ENCODE measurements at places on chromosomes 13 and 19.
A peak's percentile ranks its signal among the peaks of the same experiment; 100 is the strongest.

GRCh38 chr19:41897820-41898219 is 14.8 kb downstream of the ARHGEF1 start:
- no peak for DNase-seq

DNA sequence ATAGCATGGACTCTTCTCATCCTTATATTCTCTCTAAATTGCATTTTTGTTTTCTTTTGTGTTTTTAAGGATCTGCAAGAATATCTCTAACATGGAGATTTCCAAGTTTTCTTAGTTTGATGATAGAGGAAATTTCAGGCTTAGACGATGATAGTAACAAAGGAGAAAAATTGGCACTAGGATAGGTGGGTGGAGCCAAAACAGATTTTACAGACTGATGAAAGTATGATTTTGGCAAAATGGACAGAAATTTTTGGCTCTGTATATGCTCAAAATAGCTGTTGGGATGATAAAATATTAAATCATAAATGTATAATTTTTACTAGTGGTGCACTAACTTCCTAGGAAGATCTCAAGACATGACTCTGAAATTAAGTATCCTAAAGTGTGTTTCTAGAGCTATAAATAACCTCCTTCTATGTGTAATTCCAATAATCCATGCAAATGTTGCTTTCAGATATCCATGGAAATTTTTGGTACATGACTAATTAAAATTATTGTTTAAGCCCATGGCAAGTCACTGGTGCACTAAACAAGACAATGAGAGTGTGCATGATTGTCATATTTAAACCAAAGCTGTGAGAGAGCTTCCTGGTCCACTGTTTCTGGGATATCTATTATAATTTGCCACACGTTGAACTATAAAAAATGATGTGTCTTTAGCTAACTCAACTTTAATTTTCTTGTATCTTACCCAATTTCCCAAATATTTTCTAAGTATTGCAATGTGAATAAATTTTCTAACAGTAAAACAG is 55.8 kb upstream of the NBEA start:
- DNase-seq = no peak

GRCh38 chr19:10116085-10116865 is 3.4 kb downstream of the EIF3G start:
- no peak for DNase-seq

DNA sequence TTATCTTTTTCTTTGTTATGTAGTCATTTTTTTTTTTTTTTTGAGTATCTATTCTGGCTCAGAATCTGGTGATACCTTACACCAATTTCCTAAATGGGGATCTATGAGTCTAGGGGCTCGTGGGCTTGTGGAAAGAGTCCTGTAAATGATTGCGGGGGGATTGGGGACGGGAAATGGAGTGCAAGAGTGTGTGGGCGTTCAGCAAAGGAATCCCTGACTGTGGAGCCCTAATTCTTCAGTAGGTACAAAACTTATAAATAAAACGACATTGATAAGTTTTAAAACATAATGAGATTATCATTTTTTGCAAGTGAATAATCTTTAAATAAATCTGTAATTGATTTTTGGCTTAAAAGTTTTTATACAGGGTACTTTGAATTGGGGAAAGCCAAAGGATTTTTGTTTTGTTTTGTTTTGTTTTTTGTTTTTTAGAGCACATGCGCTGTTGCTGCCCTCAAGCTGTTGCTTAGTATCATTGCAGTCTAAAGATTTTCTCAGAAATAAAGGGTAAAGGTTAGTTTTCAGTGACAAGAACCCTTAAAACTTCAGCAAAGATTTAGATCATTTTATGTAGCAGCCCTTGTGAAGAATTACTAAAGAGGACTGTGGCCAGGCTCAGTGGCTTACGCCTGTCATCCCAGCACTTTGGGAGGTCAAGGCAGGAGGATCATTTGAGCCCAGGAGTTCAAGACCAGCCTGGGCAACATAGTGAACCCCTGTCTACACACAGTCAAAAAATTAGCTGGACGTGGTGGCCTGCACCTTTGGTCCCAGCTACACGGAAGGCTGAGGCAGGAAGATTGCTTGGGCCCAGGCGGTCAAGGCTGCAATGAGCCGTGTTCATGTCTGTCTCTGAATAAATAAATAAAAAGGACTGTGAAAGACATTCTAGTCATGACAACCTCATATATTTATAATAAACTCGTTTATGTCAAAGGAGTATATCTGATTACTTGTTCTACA is 1.7 kb downstream of the ERCC5 start:
- no peak for DNase-seq

- peak; percentile 4 for DNase-seq
Observed at GRCh38 chr13:75636436-75637180, 478 bp downstream of the LMO7 start.
